ENCODE measurements at places on chromosomes 12 and 14.

- DNase-seq = no peak
Measured at GRCh38 chr12:106766393-106766826, 8.1 kb upstream of the RIC8B start.

DNA sequence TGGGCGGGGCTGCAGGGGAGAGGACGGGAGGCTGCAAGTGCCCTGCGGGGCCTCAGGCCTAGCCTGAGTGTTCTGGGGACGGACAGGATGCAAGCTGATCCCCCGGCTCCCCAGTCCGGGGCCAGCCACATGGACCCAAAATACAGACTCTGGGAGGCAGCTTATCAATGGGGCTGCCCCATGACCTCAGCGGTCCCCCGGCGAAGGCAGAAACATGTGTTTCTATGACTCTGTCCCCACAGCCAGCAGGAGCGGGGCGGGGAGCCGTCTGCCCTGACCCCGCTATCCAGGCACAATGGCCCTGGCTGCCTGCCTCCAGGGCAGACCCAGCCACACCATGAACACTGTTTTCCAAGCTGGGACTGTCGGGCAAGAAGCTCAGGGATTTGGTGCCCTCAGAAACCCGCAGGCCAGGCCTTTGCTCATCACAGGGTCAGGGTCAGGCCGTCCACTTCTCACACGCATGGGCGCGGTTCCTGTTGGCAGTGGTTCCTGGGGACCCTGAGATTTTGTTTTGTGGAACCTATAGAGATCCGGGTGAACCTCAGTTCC lies 75.0 kb downstream of the RFLNA start:
- DNase-seq = no peak

- no peak for DNase-seq
Measured at GRCh38 chr12:52097045-52097666, 17.7 kb downstream of the SMIM41 start.

DNA sequence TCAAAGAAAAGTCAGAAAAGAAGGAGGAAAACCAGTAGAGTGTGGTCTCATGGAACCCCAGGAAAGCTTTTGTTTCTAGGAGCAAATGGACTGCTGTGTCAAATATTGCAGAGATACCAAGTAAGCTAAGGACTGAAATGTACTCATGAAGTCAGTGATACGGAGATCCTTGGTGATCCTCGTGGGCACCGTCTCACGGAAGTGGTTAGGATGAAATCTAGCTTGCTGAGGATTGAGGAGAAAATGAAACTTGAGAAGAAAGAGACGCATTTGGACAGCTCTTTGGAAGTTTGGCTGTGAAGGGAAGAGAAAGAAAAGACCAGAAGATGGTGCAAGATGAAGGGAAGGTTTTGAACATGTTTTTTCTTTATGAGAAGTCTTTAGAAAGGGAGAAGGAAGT lies 104.0 kb upstream of the CCND2 start:
- DNase-seq = no peak

DNA sequence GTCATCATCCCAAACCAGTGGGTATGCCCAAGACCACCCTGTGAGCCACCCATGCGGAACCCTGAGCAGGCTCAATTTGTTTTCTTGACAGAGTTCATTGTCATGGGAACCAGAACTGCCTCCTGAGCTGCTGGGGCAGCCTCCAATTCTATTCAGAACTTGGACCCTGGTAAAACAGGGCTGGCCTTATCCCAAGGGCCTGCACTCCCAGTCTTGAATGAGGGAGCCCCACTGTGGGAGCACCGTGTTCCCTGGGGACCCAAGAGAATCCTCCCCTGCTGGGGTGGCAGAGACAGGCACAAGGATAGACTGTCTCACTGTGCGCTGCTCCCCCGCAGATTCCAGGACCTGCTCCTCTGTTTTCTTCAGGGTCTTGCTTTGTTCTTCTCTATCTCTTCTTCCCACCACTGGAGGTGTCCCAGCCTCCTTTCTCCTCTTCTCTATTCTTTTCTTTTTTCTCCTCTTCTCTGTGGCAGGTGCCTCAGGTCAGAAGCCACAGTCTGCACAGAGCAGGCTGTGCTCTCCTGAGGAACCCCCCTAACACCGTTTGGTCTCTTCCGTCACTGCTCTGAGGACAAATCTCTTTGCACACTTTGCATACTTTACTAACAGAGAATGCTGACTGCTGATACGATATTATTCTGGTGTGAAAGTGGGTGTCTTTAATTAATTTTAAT lies 31.2 kb upstream of the CHPT1 start:
- DNase-seq = no peak

DNA sequence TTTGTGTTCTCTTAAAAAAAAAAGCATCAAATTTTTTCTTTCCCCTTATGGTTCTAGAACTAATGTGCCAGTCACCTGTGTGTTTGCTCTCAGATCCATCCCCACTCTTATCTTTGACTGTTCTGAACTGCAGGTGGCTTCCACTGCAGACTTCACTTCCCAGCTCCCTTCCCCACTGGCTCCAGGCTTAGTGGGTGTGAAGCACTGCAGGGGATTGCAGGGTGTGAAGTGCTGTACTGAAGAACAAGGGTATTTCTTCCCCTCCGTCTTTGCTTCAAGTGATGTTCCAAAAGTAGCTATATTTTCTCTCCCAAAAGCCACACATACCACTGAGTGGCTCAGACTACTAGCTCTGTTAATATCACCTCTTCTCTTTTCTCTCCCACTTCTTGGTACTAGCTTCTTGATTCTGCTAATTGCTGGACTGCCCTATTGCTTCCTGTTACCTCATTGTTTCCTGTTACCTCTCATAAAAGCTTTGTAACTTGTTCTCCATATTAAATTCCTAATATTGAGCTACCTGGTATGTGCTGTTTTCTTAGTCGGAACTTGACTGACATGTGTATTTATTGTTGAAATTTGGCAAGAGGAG lies 115.4 kb upstream of the PRICKLE1 start:
- DNase-seq = no peak

GRCh38 chr12:106282457-106283097 lies 20.0 kb upstream of the TCP11L2 start:
- no peak for DNase-seq

DNA sequence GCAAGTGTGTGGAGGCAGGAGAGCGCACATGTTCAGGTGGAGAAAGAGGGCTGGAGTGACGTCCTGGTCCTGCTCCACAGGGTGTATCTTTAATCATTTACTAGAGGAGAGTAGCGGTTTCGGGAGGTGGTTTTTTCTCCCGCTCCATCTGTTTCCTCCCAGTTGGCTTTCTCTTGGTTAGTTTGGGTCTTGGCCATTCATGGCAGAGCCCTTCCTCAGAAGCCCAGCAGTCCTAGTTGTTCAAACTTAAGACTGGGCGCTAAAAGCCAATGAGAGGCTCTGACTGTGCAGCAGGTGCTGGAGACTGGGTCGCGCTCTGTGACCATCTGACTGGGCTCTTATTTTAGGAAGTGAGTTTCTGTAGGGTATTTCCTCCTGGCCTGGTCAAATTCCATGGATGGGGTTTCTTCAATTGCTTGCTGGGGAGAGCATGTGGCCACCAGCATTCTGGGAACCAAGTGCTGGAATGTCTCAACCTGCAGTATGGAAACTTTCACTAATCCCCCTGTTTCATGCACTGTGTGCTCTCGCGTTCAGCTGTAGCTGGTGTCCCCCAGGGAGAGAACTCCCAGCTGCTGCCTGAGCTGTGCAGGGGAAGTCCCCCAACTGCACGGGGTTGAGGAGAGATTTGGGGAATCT lies 27.4 kb upstream of the TSPAN9 start:
- no peak for DNase-seq

GRCh38 chr12:64733857-64734256 lies 25.3 kb downstream of the GNS start:
- DNase-seq = no peak

GRCh38 chr14:86035882-86036281 lies 505.9 kb downstream of the FLRT2 start:
- no peak for DNase-seq
